T-cell (primary cell): ENCODE measurements at places on chromosomes 1 and 21. TPM values are rescaled to one million over a fixed set of nuclear protein-coding genes. Genes with fewer than 3 reads are reported as not detected.

- H3K36me3 ChIP-seq: no peaks in the 10 kb centered on the region
- no peaks in the 10 kb centered on the region for H3K4me1 ChIP-seq
- no peaks in the 10 kb centered on the region for H3K27me3 ChIP-seq
- DNase-seq: no peak
Observed at GRCh38 chr1:177998696-177999631, 29.1 kb upstream of the SEC16B start.

- no peak for DNase-seq
- H3K27ac ChIP-seq: no peak overlapping the region
- H3K27me3 ChIP-seq: peaks cover 21% of the 10 kb centered on the region
- H3K4me1 ChIP-seq: peaks cover 18% of the 10 kb centered on the region
- H3K36me3 ChIP-seq: no peaks in the 10 kb centered on the region
Observed at GRCh38 chr1:180230416-180230790, 339 bp downstream of the LHX4 start.

DNA sequence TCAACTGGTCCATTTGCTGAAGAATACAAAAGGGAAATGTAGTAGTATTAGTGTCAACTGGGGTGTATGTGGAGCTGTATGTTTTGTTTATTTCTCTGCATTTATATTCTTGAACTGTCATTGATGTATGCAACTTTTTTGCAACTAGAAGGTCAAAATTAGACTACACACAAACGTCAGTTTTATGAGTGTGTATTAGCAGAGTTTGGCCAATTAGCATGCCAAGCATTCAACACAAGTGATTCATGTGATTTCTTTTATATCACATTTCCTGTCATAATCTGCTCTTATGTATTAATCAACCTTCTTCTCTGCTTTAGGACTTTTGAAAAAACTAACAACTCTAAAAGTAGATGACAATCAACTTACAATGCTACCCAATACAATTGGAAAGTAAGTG lies 211.1 kb downstream of the LRRC40 start:
- no peak for DNase-seq
- no peak overlapping the region for H3K27ac ChIP-seq
- no peaks in the 10 kb centered on the region for H3K36me3 ChIP-seq

- no peaks in the 10 kb centered on the region for H3K4me1 ChIP-seq
- H3K36me3 ChIP-seq: no peaks in the 10 kb centered on the region
- H3K27ac ChIP-seq: no peak overlapping the region
- H3K4me3 ChIP-seq: no peak overlapping the region
- DNase-seq: no peak
- H3K27me3 ChIP-seq: no peaks in the 10 kb centered on the region
Observed at GRCh38 chr1:204621396-204621795, 64.1 kb downstream of the LRRN2 start.

DNA sequence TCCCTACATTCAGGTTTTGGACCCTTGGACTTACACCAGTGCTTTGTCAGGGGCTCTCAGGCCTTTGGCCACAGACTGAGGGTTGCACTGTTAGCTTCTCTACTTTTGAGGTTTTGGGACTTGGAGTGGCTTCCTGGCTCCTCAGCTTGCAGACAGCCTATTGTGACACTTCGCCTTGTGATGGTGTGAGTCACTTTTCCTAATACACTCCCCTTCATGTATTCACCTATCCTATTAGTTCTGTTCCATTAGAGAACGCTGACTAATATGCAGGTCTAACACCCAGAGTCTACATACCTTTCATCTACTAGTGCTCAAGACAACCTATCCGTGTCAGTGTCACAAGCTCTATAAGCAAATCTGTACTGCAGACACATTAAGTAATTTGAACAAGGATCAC lies 605.3 kb downstream of the KCNT2 start:
- no peak overlapping the region for H3K27ac ChIP-seq
- no peak for DNase-seq
- H3K27me3 ChIP-seq: no peaks in the 10 kb centered on the region

TMIGD3 gene
- total RNA-seq: not detected

OR2T6 gene
- total RNA-seq: not detected

ZNF683 gene
- 23.1 TPM for total RNA-seq

ANKRD65 gene
- total RNA-seq: 0.20 TPM

SYPL2 gene
- total RNA-seq: 0.13 TPM

ELAPOR1 gene
- 8.1 TPM for total RNA-seq

DNA sequence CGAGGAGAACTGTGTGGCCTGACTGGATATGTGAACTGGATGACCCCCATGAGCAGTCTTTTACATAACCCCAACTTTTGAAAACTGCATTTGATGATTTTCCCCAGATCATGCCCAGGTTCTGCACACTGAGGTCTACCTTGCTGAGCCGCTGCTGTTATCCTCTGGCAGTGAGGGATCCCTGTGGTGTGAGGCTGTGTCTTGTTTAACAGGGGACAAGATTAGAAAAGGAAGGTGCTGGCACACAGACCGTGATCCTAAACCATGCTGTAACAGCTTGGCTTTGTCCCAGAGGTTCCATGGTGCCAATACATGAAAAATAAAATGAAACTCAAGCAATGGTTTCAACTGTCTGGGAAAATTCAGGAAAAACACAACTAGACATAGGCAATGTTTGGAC lies 134.2 kb downstream of the ZZZ3 start:
- H3K4me1 ChIP-seq: no peaks in the 10 kb centered on the region
- no peak overlapping the region for H3K4me3 ChIP-seq
- no peak for DNase-seq
- H3K36me3 ChIP-seq: no peaks in the 10 kb centered on the region
- H3K27ac ChIP-seq: no peak overlapping the region
- no peaks in the 10 kb centered on the region for H3K27me3 ChIP-seq

CD46 gene
- total RNA-seq: 123 TPM

DNA sequence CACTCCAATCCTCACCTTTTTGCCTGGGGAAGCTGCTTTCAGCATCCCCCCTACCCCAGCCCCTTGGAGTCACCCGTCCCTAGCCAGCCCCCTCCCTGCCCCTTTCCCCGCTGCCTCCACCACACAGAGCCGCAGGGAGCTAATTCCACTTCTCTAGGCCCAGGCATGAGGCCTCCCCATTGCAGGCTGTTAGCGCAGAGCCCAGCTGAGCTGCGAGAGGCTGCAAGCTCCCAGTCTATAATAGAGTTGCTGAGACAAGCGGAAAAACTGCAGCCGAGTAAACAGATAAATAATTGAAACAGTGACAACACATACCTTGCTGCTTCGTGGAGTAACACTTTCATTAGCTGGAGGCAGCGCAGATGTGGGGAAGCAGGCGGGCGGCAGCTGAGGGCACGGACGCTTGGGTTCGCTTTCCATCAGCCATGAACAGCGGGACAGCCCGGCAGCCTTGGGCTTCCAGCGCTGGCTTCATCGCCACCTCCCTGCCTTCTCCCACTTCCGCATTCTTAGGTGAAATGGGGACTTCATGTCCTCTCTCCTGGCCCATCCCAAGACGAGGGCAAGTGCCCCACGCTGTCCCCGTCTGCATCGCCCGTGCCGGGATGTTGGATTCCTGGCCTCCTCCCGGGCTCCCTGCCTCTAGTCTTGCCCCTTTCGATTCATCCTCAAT lies 183.3 kb downstream of the IGSF21 start:
- H3K4me3 ChIP-seq: no peak overlapping the region
- DNase-seq: no peak
- H3K27me3 ChIP-seq: no peaks in the 10 kb centered on the region
- H3K4me1 ChIP-seq: no peaks in the 10 kb centered on the region
- H3K36me3 ChIP-seq: no peaks in the 10 kb centered on the region

PTCH2 gene
- total RNA-seq: 1.3 TPM

GRCh38 chr1:37703061-37703460 lies 10.7 kb downstream of the CDCA8 start:
- H3K36me3 ChIP-seq: no peaks in the 10 kb centered on the region
- no peak for DNase-seq
- H3K27ac ChIP-seq: no peak overlapping the region
- no peak overlapping the region for H3K4me3 ChIP-seq
- H3K27me3 ChIP-seq: no peaks in the 10 kb centered on the region
- H3K4me1 ChIP-seq: peaks cover 3% of the 10 kb centered on the region

FAM78B gene
- 0.09 TPM for total RNA-seq

C1orf185 gene
- not detected for total RNA-seq

ATXN7L2 gene
- total RNA-seq: 13.2 TPM
